Fibroblast of gingiva (primary cell): ENCODE measurements at places on chromosomes 5 and 9.

DNA sequence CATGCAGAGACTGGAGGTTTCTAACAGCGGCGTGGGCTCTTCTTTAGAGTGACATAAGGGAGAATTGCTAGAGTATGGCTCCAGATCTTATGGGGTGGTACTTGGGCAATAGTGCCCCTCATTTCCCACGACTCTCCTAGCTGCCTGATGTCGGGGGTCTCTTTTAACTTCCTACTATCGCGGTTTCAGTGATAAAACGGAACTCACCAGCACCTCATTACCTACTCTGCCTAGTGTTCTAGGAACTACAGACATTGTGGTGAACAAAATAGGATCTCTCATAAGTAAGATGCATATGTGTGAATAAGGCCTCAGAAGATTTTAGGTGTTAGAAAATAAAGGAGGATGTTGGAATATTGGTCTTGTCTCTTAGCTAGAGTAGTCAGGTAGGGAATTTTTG lies 1.1 kb downstream of the ICE1 start:
- DNase-seq, result no peak

DNA sequence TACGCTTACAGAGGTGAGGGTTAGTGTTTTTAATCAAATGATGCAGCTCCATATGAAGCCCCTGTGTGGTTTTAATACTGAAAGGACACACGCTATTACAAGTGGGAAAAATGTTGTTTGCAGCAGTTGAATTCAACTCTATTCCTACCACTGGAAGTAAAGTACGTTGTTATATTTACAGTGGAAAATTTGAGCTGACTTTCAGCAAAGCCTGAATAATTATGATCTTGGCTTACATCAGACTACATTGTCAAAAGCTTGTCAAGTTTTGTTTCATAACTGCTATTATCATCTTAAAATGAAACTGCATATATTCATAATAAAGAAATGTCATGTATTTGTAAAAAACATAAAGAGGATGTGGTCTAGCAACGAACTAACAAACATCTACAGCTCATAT lies 818.5 kb downstream of the SEMA5A start:
- peak; percentile 36 for DNase-seq

DNA sequence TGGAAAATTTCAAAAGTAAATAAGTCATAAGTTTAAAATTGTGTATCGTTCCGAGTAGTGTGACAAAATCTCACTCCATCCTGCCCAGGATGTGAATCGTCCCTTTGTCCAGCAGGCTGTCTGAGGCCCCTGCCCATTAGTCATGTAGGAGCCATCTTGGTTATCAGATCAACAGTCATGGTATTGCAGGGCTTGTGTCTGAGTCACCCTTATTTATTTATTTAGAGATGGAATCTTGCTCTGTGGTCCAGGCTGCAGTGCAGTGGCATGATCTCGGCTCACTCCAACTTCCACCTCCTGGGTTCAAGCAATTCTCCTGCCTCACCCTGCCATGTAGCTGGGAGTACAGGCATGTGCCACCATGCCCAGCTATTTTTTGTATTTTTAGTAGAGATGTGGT lies 30.2 kb downstream of the ITGA2 start:
- peak; percentile 20 for DNase-seq

DNA sequence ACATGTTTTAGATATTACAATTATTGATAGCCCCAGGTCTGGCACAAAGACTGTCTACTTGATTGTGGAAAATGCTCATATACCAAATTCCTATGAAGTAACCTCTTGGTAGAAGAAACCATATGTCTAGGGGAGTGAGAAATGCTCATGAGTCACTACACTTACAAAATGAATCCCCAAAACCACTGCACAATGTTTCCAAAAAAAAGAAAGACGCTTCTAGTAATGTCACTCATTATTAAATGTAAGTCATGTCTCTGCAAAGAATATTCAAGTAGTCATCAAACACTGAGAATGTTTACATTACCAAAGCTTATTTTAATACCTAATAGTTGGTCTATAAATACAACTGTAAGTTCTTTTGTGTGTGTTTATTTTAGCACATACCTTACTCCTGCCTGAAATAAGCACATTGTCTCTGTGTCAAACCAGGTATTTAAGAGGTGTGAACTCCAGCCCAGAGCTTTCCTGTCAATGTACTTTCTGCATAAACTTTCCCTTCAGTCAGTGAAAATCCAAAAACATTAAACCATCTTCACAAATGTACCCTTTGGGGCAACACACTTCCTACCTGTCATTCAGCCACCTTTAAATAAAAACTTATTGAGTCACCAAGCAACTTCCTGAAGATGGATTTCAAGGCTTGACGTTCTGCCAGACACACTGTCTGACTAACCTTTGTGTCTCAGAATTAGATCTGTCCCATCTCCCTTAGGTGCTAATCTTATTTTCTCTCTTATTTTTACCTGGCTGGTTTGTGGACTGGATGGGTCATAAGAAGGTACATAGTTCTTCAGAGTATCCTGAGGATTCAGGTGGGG lies 194.0 kb downstream of the NFIB start:
- DNase-seq, result peak; percentile 62

GRCh38 chr5:87147441-87147840 lies 120.2 kb upstream of the RASA1 start:
- no peak for DNase-seq

DNA sequence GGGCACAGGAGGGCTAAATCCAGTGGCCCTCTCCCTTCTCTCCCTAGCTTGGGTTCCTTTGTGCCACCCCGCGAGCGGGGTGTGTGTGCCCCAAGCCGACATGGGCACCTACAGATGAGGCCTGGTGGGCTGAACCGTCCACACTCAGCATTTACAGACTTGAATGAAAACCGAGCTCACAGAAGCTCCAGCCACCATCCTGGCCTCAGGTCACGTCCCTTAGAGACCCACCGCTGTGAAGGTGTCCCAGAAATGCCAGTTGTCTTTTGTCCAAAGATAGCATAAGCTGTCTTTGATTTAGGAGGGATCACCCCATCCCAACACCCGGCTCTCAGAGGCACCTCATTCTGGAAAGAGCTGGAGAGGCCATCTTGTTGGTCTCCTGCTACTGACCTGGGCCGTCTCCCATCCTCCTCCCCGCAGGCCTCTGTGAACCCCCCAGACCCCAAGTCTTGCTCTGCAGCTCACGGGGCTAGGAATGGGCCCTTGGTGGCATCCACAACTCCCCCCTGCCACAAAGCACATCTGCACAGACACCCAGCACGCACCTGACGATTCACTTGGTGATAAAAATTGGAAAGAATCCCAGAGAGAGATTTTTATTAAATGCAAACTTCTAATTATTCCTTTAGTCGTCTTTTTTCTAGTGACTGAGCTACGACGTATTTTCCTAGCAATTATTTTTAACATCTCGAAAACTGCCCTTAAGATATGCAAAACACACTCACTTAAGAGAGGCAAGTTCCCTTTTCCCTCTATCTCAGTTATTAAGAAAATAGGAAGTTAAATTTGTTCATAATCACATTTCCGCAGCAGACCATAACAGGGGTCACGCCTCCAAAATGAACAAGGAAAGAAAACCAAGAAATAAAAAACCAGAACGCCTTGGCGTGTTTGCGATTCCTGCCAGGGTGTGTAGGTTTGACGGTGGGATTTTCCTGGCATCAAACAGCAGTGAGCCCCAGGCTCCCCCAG lies 80.5 kb upstream of the LMX1B start:
- DNase-seq, result no peak

DNA sequence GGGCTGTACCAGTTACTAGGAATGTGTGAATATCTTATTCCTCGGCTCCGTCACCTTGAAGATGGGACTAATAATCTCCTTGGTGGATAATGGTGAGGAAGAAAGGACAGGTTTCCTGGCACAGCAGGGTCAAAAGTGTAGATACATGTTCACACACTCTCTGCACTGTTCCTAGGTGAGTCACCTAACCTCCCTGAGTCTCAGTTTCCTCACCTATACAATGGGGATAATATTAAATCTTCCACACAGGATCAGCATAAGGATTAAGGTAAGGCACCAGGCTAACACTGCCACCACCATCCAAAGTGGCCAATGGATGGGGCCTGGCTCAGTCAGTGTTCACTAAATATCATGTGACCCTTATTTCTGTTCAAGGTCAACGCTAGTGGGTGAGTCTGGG lies 66.9 kb downstream of the PSMB7 start:
- DNase-seq, result no peak

DNA sequence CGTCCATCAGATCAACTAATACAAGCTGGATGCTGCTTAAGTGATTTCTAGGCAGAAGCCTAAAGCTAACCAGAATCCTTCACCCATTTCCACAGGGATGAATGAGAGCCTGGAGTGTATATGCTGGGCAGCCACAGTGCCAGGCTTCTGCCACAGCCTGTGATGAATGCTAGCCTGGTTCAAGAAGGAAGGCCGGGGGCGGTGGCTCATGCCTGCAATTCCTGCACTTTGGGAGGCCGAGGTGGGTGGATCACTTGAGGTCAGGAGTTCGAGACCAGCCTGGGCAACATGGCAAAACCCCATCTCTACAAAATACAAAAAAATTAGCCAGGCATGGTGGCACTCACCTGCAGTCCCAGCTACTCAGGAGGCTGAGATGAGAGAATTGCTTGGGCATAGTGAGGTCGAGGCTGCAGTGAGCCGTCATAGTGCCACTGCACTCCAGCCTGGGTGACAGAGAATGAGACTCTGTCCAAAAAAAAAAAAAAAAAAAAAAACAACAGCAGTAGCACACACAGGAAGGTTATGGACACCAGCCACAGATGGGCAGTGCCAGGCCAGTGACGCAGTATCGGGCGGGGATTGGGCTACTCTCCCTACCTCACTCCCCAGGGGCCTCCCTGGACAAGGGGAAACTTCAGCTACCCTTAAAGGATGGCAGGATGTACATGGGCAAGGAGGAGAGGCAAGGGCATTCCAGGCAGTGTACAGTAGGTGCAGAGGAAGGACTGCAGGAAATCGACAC lies 23.1 kb upstream of the HMCN2 start:
- DNase-seq, result no peak

DNA sequence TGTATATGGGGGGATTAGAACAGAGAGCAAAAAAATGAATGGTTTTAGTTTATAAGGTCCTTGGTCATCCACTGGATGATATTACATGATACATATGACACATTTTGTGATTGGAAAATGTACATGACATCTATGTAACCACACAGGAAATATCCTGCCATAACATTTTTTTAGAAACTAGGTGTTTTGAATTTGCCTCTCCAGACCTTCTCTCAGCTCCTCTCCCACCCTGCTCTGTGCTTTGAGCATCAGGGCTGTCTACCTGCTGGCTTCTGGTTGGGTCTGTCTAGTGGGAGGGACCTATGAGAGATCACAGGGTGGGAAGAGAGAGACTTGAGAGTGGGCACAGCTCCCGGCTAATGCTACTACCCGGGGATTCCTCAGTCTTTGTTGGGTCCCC lies 24.4 kb downstream of the AKNA start:
- DNase-seq, result no peak

GRCh38 chr9:34072868-34073590 lies 24.3 kb upstream of the UBAP2 start:
- DNase-seq, result peak; percentile 92

DNA sequence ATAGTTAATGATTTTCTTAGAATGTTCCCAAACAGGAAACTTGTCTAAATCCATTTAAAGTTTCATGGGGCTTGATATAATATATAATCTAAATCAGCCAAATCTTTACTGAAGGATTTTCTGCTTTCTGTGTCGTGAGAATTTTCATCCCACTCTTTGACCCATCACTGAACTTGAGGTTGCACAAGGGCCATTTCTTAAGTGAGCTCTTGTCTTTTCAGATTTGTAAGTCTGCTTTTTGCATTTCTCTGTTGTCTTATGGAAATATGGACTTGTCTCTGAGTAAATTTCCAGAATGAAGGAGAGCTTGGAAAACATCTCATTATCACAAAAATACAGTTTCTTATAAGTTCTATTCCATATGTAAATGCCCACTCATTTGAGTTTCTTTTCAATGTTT lies 149.2 kb upstream of the ARRDC3 start:
- no peak for DNase-seq

DNA sequence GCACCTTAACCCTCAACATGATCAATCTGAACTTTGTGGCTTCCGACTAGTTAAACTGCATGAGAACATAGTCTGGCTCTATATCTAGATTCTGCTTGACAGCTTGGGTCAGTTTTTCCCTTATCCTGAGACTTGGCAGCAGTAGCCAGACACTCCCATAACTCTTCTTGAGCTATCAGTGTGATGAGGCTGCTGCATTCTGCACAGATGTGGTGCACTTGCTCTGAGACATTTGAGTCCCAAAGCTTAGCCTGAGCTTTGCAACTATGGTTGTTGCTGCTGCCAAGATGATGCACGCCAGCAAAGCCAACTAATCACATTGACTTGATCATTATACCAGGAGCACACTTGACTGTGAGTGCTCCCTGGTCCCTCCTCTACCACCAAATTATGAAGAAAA lies 36.2 kb downstream of the MOCS2 start:
- peak; percentile 3 for DNase-seq

- no peak for DNase-seq
Measured at GRCh38 chr9:86257391-86257790, 2.1 kb downstream of the C9orf153 start.

GRCh38 chr5:38360323-38361061 lies 102.1 kb downstream of the EGFLAM start:
- DNase-seq, result no peak

GRCh38 chr5:43073597-43074546 lies 33.8 kb upstream of the ANXA2R start:
- DNase-seq, result no peak

DNA sequence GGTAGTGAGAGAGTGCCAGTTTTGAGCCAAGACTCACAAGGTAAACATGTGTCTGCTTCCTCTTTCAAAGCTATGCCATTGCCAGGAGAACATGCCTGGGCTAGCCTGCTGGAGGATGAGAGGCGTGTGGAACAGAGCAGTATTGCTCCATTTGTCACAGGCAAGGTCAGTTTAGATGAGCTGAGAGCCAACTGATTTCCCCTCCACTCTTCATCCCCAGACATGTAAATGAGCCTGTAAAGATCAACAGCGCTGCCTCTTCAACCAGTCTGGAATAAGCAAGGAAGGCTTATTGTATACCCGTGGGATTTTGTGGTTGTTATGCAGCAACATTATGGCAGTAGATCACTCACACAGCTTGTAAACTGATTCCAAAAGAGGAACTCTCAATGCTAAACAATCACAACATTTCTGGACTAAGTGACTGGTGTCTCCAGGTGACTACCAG lies 8.2 kb upstream of the GDNF start:
- DNase-seq, result peak; percentile 72

GRCh38 chr5:96173366-96173765 lies 211.7 kb upstream of the ELL2 start:
- DNase-seq, result peak; percentile 62

DNA sequence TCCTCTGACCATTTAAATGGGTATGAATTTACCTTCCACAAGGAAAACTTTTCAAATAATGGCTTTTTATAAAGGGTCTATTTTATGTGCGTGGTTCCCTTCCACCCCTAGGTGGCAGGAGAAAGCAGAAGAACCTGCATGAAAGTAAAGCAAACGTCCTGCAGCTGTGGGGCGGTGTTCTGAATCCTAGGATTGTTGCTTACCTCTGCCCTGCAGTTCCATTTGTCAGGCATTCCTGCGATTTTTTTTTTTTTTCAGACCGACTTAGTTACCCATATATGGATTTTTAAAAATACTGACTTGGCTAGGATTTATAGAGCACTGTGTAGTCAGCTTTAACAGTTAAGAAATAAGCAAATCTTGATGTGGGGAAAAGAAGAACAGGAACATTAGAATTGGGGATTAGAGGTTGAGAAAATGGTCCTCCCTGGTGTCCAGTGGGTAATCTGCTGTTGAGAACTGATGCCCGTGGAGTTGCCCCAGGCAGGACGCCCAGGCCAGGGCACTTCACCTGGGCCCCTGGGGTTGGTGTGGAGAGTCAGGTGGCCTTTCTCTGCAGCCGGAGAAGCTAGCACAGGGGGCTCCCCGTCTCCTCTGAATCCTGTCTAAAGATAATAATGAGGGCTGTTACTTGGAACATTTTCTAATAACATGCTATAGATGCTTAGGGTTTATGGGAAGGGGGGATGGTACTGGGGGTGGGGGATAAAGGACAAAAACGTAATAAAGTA lies 30.4 kb upstream of the LTC4S start:
- DNase-seq, result peak; percentile 68
